ENCODE measurements at places on chromosomes 11 and 22.

GRCh38 chr11:63020671-63021291 is 5.1 kb upstream of the SLC22A8 start:
- DNase-seq: no peak

GRCh38 chr11:19978668-19979518 is 181.4 kb downstream of the DBX1 start:
- no peak for DNase-seq

DNA sequence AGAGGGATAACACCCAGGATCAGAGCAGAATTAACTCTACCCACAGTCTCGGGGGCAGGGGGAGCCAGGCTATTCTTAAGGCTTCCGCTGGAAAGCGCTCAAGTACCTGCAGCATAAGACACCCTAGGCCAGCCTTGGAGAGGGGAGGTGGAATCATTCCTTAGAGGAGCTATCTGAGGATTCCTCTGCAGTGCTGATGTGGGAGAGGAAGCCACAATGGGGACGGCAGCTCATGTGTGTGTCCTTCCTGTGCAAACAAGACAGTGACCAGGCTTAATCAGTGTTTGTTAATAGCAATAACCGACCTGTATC is 382.2 kb upstream of the CADM1 start:
- no peak for DNase-seq

DNA sequence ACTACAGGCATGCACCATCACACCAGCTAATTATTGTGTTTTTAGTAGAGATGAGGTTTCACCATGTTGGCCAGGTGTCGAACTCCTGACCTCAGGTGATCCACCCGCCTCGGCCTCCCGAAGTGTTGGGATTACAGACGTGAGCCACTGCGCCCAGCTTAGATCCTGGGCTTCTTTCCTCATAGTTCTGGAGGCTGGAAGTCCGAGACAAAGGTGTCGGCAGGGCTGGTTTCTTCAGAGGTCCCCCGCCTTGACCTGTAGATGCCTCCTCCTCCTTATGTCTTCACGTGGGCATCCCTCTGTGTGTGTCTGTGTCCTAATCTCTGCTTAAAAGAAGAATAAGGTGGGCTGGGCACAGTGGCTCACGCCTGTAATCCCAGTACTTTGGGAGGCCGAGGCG is 44.2 kb upstream of the FBLN1 start:
- DNase-seq: no peak

GRCh38 chr11:706439-706956 is 467 bp downstream of the EPS8L2 start:
- no peak for DNase-seq
